ENCODE measurements at places on chromosomes 1 and 21.

GRCh38 chr1:15332952-15333715 is 76.6 kb upstream of the EFHD2 start:
- DNase-seq, result no peak

- DNase-seq, result no peak
Measured at GRCh38 chr1:206803221-206803730, 31.0 kb upstream of the IL10 start.

DNA sequence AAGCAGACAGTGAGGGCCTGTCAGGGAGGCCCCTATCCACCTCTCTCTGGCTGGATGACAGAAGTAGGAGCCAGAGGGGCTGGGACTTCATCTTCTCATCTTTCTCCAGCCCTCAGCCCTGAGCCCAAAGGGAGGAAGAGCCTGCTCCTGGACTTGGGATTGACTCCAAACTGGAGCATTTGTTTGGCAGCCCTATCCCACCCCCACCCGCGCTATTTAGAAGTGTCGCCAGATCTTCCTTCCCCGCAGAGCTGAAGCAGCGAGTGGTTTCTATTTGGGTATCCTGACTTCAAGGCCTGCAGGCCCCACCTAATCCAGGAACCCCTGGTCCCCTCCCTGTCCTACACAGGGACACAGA is 9.6 kb downstream of the NES start:
- DNase-seq, result peak; percentile 60

DNA sequence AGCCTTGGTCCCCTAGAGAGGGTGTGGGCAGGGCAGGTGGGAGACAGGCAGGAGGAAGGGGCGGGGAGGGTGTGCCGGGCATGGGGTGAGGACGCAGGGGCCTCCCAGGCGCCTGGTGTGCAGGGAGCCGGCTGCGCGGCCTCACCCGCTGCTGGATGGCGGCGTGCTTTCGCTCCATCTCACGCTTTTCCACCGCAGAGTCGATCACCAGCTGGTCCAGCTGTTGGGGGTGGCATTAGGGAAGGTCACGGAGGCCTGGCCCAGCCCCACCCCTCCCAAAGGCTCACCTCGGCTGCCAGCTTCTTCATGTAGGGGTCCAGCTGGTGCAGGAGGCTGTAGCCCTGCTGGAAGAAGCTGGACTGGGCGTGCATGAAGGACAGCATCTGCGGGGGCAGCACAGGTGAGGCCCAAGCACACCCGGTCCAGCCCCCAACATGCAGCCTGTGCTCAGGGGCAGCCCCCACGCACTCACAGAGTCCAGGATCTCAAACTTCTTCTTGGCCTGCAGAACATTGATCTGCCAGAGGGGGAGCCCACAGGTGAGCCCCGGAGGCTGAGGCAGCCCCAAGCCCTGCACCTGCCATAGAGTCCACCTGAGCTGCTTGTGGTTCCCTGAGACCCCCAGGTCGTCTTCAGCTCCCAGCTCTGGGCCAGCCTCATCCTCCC is 7.9 kb downstream of the ACAP3 start:
- DNase-seq, result no peak

- no peak for DNase-seq
Measured at GRCh38 chr1:8625491-8625890, 191.9 kb downstream of the RERE start.

- DNase-seq, result peak; percentile 23
Measured at GRCh38 chr1:7290971-7291970, 479.8 kb upstream of the VAMP3 start.

DNA sequence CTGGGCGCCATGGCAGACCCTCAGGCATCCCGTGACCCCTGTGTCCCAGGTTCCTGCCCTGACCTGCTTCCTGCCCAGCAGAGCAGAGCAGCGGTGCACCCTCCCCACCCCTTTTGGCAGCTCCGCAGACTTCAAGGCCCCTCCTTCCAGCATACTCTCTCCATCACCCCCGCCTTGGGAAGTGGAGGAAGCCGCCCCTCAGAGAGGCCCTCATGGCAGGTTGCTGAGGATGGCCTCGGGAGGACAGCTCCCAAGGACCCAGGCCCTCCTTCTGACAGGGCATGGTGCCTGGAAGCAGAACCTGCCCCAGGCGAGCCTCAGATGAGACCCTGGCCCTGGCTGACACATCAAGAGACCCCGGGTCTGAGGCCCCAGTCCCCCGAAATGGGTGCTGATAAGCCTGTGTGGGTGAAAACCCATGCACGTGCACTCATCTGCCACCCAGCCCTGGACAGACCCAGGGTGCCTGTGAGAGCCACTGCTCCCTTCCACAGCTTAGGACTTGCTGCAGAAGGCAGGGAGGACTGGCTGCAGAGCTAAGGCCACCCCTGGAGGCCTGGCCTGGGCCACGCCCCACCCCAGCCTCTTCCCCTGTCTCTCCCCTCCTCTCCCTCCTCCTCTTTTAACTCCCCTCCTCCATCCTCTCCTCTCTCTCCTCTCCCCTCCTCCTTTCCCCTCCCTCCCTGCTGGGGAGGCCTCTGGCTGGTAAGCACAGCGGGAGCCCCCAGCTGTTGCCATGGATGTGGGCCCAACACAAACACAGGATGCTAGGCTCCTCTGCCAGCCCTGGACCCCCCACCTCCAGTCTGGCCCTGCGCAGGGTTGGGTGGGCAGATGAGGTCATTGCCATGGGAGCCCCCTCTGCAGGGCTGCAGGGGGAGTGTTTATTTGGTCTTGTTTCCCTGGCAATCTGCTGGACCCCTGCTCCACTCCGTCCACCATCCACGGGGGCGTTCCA is 33.7 kb downstream of the WNT9A start:
- peak; percentile 67 for DNase-seq

- DNase-seq, result peak; percentile 48
Measured at GRCh38 chr1:115976921-115977498, 697 bp downstream of the SLC22A15 start.

DNA sequence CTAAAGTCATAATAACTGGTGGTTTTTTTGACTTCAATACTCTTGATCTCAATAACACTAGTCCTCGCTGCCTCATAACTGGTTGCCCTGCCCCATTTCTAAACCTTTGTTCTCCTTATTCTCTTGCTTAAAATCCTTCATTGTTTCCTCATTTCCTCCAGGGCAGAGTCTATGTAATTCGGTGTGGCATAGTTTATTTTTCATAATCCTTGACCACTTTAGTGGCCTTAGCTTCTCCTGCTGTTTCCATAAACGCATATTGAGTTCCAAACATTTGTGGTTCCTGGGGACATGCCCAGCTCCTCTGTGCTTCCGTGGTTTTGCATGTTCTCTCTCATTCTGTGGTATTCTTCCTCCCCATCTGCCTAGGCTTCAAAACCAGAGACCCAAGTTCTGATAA is 19.0 kb upstream of the TLCD4 start:
- no peak for DNase-seq

- peak; percentile 68 for DNase-seq
Measured at GRCh38 chr1:16351456-16351993, 755 bp downstream of the FBXO42 start.

DNA sequence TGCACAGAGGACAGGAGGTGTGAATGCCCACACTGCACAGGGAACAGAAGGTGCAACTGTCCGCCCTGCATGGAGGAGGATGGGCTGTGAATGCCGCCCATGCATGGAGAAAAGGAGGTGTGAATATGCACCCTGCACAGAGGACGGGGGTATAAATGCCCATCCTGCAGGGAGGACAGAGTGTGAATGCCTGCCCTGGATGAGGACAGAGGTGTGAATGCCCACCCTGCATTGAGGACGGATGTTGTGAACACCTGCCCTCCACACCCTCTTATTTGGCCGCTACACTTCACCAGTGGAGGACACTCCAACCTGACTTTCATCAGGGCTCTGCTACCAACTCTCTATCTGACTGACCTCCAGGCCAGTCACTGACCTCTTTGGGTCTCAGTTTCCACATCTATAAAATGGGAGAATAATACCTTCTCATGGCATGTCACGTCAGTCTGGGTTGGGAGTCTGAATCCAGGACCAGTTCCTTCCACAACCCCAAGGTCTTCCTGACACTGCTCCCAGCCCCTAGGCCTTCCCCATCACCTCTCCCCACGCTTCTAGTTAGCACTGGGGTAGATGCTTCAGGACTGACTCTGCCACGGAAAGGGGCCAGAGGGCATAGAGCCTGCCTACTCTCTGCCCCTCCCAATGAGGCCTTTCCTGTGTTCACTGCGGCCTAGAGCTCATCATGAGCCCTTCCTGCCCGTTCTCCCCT is 28.4 kb downstream of the ZBTB17 start:
- DNase-seq, result no peak

DNA sequence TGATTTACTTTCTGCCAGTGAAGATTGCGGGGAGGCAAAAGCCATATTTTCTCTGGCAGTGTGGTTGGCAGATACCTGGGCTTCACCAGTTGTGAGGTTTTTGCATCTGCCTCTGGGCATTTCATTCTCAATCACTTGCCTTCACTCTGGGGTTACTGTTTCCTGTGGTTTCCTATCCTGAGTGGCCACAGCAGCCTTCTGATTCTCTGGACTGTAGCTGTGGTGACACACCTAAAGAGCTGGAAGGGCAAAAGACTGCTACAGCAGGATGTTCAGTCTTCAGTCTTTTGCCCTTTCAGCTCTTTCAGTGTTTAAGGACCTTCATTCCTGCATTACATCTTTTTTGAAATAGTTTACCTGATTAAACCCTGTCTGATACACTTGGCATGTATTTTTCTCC is 50.5 kb upstream of the GPR52 start:
- DNase-seq, result no peak

DNA sequence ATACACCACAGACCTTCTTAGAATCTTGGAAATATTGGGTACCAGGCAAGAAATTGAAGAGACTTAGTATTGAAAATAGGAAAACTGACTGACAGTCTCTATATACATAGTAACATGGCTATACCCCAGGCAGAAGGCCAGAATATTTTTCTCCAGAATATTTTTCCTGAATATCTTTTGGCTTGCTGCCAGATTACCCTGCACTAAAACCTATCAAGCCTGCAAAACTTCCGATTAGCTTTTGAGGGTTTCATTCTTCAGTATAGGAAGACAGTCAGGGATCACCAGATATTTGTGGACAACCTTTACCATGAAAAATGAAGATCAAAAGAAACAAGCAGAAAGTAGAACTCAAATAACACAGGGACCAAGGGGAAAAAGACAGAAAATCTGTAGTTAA is 187.9 kb downstream of the LRRC7 start:
- DNase-seq, result no peak

GRCh38 chr1:168861421-168862004 is 132.5 kb upstream of the DPT start:
- no peak for DNase-seq

GRCh38 chr21:43938751-43939442 is 73.2 kb upstream of the TRAPPC10 start:
- DNase-seq, result no peak

- no peak for DNase-seq
Measured at GRCh38 chr1:7288992-7289391, 482.1 kb upstream of the VAMP3 start.

DNA sequence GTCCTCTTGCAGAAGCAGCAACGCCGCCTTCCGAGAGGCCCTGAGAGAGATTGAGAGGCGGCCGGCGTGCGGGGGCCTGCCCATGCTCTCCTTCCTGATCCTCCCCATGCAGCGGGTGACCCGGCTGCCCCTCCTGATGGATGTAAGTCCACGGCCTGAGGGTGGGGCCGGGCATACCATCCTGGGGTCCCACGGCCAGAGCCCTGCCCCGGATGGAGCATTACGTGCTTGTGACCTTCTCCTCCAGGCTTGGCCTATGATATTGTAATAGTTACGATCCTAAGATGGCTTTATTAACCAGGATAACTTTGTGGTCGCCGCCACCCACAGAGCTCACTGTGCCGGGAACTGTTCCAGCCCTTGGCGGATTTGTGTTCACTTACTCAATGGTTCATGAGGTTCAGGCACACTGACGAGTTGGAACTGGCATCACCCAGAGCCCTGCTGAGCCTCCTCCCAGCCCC is 18.9 kb downstream of the ARHGEF16 start:
- peak; percentile 27 for DNase-seq

GRCh38 chr1:219304227-219305226 is 130.8 kb downstream of the LYPLAL1 start:
- no peak for DNase-seq

DNA sequence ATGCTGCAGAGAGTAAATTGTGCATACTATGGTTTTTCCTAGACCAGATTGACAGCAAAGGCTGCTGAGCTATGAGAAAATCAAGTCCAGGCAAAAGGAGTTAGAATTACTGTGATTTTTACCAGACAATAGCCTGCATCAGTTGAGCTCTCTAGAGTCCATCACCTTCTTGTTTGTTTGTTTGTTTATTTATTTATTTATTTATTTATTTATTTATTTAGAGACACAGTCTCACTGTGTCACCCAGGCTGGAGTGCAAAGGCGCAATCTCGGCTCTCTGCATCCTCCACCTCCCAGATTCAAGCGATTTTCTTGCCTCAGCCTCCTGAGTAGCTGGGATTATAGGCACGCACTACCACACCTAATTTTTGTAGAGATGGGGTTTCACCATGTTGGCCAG is 24.2 kb upstream of the ABCB10 start:
- no peak for DNase-seq

GRCh38 chr1:35449334-35450008 is 107.7 kb downstream of the KIAA0319L start:
- no peak for DNase-seq

GRCh38 chr1:221435504-221435904 is 306.4 kb downstream of the DUSP10 start:
- peak; percentile 64 for DNase-seq

Data from brain (organoid and tissue), 16 donors.